ENCODE measurements at places on chromosomes 12 and 14.

- no peak overlapping the region for H3K27ac ChIP-seq
- H3K27me3 ChIP-seq: no peaks in the 10 kb centered on the region
- no peak overlapping the region for H3K4me3 ChIP-seq
- no peaks in the 10 kb centered on the region for H3K4me1 ChIP-seq
These were observed 190.7 kb upstream of the CCND2 start for GRCh38 chr12:4082809-4083403.

DNA sequence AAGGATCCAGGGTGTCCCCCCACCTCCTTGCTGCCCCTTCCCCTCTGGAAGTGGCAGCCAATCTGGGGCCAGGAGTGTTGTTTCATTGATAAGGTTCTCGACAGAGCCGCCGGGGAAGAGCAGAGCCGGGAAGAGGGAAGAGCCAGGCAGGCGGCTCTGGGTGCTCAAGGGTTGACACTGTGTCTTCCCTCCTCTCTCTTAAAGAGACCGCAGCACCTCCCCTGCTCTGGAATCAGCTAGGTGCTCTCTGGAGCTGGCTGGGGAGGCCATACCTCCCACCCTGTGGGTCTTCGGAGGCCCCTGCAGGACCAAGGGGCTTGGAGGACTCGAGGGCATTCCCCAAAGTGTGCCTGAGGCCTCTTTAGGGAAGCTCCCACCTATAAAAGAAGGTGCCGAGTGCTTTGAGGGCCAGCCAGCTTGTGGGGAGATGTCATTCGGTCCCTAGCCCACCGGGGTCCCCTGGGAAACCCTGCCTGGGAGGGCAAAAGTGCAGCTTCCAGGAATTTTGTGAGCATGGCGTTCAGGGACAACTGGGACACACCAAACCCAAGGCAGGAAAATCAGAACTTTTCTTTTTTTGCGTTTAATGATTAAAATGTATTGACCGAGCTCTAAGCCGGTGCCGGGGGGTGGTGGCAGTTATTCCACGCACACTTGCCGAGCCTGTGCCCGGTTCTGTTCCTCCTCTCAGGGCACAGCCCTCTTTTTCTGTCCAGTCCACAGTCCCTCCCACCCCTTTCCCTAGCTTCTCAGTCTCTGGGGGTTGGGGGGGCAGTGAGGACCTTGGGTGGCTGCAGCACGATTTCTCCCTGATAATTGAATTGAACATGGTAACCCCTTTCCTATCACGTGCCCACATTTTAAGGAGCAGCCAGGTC, 3.0 kb downstream of the SETD1B start:
- peaks cover 57% of the 10 kb centered on the region for H3K4me1 ChIP-seq
- no peaks in the 10 kb centered on the region for H3K27me3 ChIP-seq
- peak overlapping the region; percentile 79 for H3K4me3 ChIP-seq
- H3K36me3 ChIP-seq: peaks cover 41% of the 10 kb centered on the region
- peak overlapping the region; percentile 47 for H3K27ac ChIP-seq

DNA sequence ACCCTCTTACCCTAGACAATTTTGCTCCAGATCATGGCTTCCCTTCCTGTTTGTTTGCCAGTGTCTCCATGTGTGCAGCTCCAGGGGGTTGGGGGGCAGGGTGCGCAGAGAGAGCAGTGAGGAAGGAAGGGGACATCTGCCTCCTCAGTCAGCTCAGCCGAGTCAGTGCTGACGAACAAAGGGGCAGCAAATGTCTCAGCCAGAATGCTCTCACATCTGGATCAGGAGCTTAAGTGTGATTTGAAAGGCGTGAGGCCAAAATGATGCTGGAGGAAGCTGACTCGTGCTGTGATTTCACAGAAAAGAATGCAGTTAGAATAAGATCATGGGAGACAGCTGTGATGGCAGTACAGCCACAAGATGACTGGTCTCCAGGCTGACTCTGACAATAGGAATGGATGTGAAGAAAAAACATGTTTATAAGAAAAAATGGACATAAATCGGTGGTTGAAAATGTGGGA, 27.1 kb upstream of the CDK17 start:
- no peaks in the 10 kb centered on the region for H3K4me1 ChIP-seq
- no peak overlapping the region for H3K4me3 ChIP-seq

- DNase-seq: no peak
- H3K36me3 ChIP-seq: peaks cover 5% of the 10 kb centered on the region
- no peaks in the 10 kb centered on the region for H3K4me1 ChIP-seq
- no peaks in the 10 kb centered on the region for H3K27me3 ChIP-seq
- H3K27ac ChIP-seq: no peak overlapping the region
These were observed 270.3 kb downstream of the CCDC91 start for GRCh38 chr12:28460420-28461130.

- no peak overlapping the region for H3K4me3 ChIP-seq
- DNase-seq: no peak
- no peaks in the 10 kb centered on the region for H3K27me3 ChIP-seq
- no peak overlapping the region for H3K27ac ChIP-seq
- H3K4me1 ChIP-seq: no peaks in the 10 kb centered on the region
- no peaks in the 10 kb centered on the region for H3K36me3 ChIP-seq
These were observed 1267.6 kb downstream of the SLC16A7 start for GRCh38 chr12:60863421-60863820.

DNA sequence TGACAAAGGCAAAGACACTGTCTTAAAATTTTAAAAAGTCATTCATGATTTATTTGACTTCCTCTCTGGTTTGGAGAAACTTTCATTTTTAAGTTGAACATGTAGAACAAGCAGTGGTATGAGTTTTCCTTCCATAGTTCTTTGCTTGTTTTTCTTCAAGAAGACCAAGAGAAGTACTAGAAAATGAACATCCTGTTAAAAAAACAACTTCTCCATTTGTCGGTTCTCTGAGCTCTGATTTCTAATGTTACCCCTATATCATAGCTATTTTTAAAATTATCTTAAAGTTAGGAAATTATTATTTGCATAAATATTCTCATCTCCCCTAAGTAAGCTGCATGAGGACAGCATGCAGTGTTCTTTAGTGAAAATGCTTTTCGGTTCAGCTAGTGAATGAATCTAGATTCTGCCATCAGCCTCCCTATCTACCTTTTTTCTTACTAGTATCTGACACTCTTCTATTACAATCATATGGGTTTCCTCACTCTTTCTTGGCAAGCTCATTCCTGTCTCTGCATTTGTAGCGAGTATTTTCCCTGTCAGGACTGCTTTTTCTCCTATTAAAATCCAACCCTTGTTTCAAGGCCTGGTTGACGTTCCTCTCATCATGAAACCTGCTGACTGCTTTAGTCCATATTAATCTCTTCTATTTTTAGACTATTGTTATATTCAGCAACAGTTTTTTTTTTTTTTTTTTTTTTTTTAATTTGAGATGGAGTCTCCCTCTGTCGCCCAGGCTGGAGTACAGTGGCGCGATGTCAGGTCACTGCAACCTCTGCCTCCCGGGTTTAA, 15.8 kb downstream of the DIP2B start:
- no peak overlapping the region for H3K4me3 ChIP-seq
- DNase-seq: no peak
- H3K27ac ChIP-seq: peak overlapping the region; percentile 58
- H3K36me3 ChIP-seq: no peaks in the 10 kb centered on the region
- no peaks in the 10 kb centered on the region for H3K27me3 ChIP-seq

GRCh38 chr12:81779216-81779615, 20.1 kb upstream of the PPFIA2 start:
- H3K36me3 ChIP-seq: no peaks in the 10 kb centered on the region
- no peak overlapping the region for H3K4me3 ChIP-seq
- DNase-seq: no peak
- no peaks in the 10 kb centered on the region for H3K4me1 ChIP-seq

- H3K4me3 ChIP-seq: no peak overlapping the region
- no peak overlapping the region for H3K27ac ChIP-seq
- no peaks in the 10 kb centered on the region for H3K27me3 ChIP-seq
These were observed 7.1 kb upstream of the TDG start for GRCh38 chr12:103958621-103959020.

- peak overlapping the region; percentile 1 for H3K27ac ChIP-seq
- H3K4me3 ChIP-seq: no peak overlapping the region
- no peaks in the 10 kb centered on the region for H3K4me1 ChIP-seq
- no peaks in the 10 kb centered on the region for H3K27me3 ChIP-seq
- no peak for DNase-seq
These were observed 13.5 kb upstream of the MYH6 start for GRCh38 chr14:23421594-23421993.

DNA sequence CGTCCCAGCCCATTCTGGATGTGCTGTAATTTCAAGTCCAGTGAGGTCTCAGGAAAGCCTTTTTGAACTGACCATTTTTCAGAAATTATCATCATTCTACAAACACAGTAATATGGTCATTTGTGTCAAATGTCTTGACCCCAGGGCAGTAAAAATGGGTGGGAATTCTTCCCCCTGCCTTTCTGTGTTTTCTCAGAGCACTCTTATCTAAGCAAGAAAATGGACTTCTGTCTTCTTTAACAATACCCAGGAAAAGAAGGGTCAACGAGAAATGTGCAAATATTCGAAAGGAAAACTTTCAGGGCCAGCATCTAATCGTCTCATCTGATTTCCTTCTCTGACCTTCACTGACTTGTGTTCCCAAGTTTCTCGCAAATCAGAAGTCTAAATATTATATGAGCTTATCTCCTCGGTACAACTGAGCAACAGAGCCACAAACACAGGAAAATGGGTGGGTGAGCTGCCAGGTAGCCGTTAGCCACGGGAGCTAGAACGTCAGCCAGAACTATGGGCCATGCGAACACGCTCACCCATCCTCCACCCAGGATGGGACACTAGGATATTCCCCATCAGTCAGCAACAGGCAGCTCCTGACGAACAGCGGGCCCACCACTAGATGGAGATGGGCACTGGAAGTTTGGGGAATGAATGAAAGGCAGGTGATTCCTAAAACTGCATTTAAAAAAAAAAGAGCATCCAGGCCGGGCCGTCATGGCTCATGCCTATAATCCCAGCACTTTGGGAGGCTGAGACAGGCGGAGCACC, 57.1 kb downstream of the VWF start:
- no peak overlapping the region for H3K27ac ChIP-seq
- H3K36me3 ChIP-seq: peaks cover 4% of the 10 kb centered on the region
- peak; percentile 78 for DNase-seq
- no peaks in the 10 kb centered on the region for H3K27me3 ChIP-seq

GRCh38 chr12:124861492-124861891, 2.2 kb downstream of the SCARB1 start:
- no peaks in the 10 kb centered on the region for H3K27me3 ChIP-seq
- H3K4me3 ChIP-seq: no peak overlapping the region
- DNase-seq: peak; percentile 78
- no peaks in the 10 kb centered on the region for H3K36me3 ChIP-seq
- no peaks in the 10 kb centered on the region for H3K4me1 ChIP-seq
- no peak overlapping the region for H3K27ac ChIP-seq

DNA sequence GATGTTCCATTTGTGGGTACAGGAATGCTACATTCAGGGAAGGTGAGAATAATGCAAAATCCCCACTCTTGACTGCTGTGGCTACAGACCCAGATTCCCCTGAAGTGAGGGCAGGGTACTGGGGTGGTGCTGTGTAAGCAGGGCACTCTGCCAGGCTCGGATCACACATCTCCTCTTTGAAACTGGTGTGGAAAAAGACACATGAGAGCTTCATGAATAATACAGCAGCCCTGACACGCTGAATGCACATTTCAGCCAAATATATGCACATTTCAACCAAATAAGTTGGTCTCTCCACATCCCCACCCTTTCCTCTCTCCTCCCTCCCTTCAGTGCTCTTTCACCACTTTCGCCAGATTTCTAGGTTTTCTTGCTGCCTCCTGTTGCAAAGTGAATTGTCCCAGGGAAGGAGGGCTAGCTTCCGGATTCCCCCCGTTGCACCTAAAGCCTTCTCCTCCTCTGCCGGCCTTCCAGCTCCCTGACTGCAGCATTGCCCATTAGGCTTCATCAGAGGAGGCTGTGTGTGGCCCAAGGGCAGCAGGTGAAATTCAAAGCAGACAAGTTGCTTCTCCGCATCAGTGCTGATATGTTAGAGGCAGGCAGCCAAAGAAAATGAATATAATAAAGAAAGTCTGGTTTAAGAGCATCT, 118.2 kb upstream of the TMCC3 start:
- H3K4me3 ChIP-seq: no peak overlapping the region
- no peaks in the 10 kb centered on the region for H3K27me3 ChIP-seq
- no peak for DNase-seq
- no peaks in the 10 kb centered on the region for H3K4me1 ChIP-seq

GRCh38 chr12:123269896-123270213, 1.8 kb downstream of the CDK2AP1 start:
- DNase-seq: no peak
- peaks cover 6% of the 10 kb centered on the region for H3K36me3 ChIP-seq
- H3K27me3 ChIP-seq: no peaks in the 10 kb centered on the region
- peak overlapping the region; percentile 77 for H3K27ac ChIP-seq
- peak overlapping the region; percentile 77 for H3K4me3 ChIP-seq

- DNase-seq: no peak
- no peaks in the 10 kb centered on the region for H3K4me1 ChIP-seq
- H3K36me3 ChIP-seq: no peaks in the 10 kb centered on the region
- no peaks in the 10 kb centered on the region for H3K27me3 ChIP-seq
- H3K4me3 ChIP-seq: no peak overlapping the region
These were observed 10.8 kb upstream of the GTF2A1 start for GRCh38 chr14:81231540-81231939.

DNA sequence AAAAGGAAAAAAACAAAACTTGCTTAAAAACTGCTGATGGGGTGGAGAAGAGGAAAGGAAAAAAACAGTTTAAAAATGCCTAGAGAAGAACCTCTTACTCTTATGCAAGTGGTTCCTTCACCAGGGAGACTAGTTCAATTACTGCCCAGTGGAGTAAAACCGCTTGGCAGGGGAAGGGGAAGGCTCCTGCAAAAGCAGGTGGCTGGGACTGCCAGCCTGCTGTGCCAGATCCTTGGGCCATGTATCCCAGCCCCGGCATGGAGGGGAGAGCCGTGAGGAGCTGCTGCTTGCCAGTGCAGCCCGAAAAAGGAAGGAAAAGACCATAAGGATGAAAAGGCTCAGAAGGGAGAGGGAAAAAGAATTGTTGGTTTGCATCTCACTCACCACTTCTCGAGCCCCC, 123.0 kb downstream of the FSCB start:
- H3K4me3 ChIP-seq: no peak overlapping the region
- H3K27me3 ChIP-seq: no peaks in the 10 kb centered on the region
- no peaks in the 10 kb centered on the region for H3K36me3 ChIP-seq
- H3K27ac ChIP-seq: no peak overlapping the region
- no peak for DNase-seq

DNA sequence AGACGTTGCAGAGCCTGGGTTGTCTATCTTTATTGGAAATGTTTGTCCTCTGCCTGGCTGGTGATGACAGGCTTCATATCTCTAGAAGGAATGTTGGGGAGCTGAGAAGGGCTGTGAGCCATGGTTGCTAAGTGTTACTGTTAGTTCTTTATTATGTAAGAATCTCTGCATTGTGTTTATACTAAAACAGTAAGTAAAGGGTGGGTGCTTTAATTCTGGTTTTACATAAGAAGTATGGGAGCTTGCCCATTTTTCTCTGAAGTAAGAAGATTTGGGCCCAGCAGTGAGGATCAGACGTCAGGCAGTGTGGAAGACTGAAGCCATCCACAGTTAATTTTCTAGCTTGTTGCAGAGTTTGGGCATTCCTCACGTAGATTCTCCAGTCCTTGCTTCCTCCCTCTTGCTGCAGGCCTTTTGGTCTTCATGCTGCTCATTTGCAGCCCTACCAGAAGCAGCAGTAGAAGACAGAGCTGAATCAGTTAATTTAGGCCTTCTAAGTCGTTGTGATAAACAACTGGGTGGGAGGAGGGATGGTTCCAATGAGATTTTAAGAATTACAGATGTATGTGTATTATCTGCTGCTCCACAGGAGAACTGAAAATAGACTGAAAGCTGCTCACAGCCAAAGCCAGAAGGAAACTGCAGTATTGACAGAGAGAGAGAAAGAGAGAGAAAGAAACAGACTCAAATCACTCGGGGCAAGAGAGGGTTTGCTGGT, 21.4 kb downstream of the WNT5B start:
- no peaks in the 10 kb centered on the region for H3K36me3 ChIP-seq
- H3K4me1 ChIP-seq: no peaks in the 10 kb centered on the region
- no peak for DNase-seq

- H3K27ac ChIP-seq: no peak overlapping the region
- no peak for DNase-seq
- H3K4me3 ChIP-seq: no peak overlapping the region
- no peaks in the 10 kb centered on the region for H3K27me3 ChIP-seq
- H3K4me1 ChIP-seq: peaks cover 7% of the 10 kb centered on the region
These were observed 636.5 kb upstream of the TBX3 start for GRCh38 chr12:115320451-115320850.
